ENCODE measurements at places on chromosomes 1 and 21.

- no peak for DNase-seq
These were observed 4.3 kb upstream of the NR1I3 start for GRCh38 chr1:161242313-161242712.

DNA sequence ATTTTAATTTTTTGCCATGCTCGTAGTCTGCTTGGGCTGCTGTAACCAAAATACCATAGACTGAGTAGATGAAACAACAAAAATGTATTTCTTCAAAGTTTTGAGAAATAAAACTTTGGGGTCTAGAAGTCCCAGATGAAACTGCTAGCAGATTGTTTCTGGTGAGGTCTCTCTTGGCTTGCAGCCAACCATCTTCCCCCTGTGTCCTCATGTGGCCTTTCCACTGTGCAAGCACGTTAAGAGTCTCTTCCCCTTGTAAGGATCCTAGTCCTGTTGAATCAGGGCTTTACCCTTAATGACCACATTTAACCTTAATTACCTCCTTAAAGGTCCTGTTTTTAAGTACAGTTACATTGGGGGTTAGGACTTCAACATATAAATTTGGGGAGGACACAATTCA lies 86.6 kb downstream of the PTBP2 start:
- DNase-seq = no peak

- DNase-seq = no peak
These were observed 59.5 kb upstream of the RGS2 start for GRCh38 chr1:192749349-192749748.

DNA sequence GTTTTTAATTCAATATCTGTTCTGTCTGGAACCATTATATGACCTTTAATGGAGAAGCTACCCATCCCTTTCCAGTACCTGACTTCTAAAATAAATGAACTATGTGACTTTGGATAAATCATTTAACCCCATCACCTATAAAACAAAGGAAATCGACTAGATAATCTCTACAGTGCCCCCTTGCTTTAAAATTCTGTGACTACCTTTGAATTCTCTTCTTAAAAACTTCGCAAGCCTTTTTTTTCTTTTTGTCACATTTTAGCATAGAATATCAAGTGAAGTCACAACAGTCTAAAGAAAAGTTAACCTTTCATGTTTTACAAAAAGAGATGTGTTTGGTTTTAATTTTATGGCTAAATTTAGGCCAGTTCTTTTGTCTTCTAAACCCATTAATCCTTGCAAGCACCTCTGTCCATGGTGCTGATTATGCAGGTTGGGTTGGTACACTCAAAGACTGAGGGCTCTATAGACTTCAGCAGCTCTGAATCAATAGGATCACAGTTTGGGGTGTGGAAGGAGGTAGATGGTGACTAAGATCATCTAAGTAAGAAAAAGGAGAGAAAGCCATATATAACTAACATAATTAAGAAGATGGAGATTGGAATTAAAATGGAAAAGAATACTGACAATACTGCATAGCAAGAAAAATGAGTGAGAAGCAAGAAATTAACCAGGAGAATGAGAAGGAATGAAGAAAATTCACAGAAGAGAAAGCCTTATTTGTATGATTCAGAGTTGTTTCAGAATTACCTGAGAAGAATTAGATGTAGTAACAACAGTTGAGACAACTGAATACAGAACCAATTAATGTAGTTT lies 59.2 kb downstream of the TBX15 start:
- no peak for DNase-seq

- DNase-seq = no peak
These were observed 18.3 kb downstream of the SPATA21 start for GRCh38 chr1:16418823-16419425.

- DNase-seq = no peak
These were observed 51.9 kb downstream of the DIPK1A start for GRCh38 chr1:92909321-92909720.

DNA sequence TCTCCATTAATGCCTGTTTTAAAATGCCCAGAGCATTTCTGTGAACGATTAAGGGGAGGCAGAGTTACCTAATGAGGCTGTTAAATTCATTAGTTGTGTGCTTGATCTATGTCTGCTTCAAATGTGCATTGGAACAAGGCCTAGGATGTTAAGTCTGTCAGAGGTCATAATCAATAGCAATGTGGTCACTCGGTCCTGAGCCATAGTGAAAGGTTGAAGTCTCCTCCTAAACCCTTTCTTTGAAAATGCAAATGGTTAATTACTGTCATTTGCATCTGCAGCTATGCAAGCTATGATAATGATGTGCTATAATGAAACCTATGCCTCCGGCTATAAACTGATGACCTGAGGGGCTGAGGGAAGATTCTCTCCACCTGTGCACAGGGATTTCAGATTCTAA lies 114.2 kb upstream of the NR5A2 start:
- DNase-seq = no peak

- no peak for DNase-seq
These were observed 898 bp downstream of the C1orf174 start for GRCh38 chr1:3898994-3899753.

DNA sequence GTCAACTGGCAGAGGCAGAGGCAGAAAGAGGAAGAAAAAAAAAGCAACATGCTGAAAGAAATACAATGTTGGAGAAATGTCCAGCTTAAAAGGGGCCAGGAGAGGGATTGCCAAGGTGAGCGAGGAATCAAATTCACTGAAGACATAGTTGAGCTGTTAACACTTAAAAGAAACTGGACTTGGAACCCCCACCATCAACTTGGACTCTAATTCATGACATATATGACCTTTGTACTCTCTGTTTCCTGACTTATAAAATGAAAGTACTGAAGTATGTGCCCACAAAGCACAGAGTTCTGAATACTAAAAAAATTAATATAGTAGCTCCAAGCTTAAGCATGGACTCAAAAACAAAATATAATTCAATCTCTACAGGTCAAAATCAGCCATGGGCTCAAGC lies 16.1 kb downstream of the PRR9 start:
- no peak for DNase-seq

DNA sequence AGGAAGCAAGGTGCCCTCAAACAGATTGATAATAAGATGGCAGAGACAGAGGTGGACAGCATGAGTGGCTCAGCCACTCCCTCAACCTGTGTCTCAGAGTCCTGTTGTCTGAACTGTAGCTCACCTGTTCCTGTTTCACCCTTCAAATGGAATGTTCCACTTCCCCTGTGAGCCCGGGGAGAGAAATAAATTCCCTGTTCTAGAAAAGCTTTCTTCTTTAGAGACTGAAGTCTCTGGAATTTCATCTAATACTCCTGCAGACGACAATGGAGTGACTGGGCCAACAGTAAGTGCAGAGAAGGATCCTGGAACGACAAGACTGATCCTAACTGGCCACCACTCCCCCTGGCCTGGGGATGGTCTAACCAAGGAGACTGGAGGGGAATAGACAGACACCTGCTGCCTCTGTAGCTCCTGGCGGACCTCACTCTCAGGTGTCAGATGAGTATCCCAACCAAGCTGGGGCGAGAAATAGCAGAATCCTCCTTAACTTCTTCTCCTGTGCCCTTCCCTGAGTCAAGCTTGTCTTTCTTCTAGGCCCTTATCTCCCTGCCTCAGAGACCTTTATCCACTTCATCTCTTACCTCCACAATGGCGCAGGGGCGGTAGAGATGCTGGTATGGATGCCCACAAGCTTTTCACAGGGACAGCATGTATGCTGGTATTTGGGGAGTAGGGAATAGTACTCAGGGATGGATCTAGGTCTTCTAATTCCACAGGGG lies 45.4 kb downstream of the PLEKHA6 start:
- no peak for DNase-seq

DNA sequence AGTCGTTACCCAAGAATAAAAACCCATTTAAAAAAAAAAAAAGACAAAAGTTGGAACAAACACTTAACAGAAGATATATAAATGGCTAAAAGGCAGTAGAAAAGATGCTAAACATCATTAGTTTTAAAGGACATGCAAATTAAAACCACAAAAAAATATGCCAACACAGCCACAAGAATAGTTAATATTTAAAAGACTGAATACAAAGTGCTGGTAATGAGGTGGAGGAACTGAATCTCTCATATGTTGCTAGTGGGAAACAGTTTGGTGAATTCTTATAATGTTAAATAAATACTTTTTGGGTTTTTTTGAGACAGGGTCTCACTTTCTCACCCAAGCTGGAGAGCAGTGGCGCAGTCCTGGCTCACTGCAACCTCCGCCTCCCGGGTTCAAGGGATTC lies 10.0 kb downstream of the LRRC40 start:
- no peak for DNase-seq

- peak; percentile 48 for DNase-seq
These were observed 2.6 kb downstream of the PTTG1IP start for GRCh38 chr21:44870748-44871495.

GRCh38 chr1:39639305-39640130 lies at the start of gene HEYL:
Gene HEYL, minus strand, starts transcription at chr1:39639643. Its CDS starts 18 bp downstream, at chr1:39639625.
- DNase-seq = no peak

DNA sequence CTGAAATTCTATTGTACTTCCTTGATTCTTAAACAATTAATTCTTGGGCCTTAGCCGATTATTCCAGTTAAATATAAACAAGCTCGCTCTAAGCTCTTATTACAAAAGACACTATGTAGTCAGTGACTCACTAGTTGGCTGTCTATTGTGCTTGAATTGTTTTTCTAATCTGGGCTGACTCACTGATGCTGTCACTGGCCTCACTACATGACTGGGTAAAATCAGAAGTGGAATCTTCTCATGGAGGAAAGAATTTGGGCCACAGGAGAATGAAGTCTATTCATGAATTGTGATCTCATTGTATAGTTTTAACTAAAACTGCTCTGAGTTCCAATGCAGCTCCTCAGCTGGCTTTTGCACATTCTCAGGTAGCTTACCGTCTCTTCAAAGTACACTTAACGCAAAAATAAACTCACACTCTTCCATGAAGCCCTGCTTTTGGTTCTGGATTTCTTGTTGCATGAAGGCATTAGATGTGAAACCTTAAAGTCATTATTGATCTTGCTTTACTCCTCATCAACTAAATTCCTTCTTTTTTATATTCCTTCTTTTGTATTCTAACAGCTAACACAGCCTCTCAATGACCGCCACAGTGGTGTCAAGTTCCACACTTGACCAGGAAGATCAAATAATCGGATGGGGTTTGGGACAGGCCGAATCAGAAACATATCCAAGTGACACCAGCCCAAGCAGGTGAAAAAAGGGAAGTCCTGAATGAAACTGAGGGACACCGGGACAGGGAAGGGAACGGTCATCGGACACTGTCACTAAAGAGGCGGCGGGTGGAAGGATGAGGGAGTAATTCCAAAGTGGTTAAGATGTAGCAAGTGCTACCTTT lies 80.9 kb upstream of the LBR start:
- DNase-seq = no peak

- DNase-seq = no peak
These were observed 78.2 kb upstream of the SDC3 start for GRCh38 chr1:30986755-30987154.

- DNase-seq = no peak
These were observed 2.4 kb downstream of the TP73 start for GRCh38 chr1:3654549-3655281.

DNA sequence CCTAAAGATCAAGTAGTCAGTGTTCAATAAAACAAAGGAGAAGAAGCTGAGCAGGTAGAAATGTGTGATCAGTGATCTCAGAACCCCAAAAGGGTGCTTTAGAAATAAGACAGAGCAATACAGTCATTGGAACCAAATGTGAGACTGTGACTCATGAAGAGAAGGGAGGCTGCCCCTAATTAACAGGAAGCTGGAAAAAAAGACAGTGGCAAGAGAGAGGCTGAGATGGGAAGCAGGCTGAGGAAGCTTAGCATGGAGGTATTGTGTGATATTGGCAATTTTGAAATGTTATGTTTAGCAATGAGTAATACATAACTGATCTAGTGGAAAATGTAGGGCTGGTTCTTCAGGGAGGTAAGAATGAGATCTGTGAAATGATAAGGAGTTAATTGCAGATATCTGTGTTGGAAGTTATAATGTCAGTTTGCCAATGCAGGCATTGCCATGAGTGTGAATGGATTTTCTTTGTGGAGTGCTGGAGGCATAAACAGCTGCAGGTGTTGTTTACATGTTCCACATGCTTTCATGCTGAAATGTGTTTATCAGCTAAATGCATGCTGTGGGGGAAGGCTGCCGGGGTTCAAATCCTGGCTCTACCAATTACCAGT lies 90.6 kb upstream of the CACNA1E start:
- no peak for DNase-seq

GRCh38 chr1:222124602-222125001 lies 382.7 kb upstream of the DUSP10 start:
- DNase-seq = no peak

DNA sequence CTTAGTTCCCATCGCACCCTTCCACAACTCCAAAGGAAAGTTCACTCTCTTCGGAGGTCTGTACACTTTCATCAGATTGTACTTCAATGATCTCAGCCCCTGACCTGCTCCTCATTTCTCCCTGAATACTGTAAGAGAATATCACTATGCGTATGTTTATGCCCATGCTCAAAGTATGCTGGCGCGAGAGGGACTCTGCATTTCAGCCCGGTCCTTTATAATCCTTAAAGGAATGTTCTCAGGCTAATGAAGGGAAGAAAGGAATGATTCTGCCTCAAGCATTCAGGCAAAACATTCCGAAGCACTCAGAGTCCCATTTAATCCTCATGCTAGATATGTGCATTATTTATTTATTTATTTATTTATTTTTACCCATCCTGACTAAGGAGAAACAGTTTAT lies 76.8 kb downstream of the PLD5 start:
- no peak for DNase-seq

GRCh38 chr1:40684669-40685068 lies 6.8 kb upstream of the NFYC start:
- no peak for DNase-seq

- peak; percentile 17 for DNase-seq
These were observed 7.4 kb downstream of the WDR77 start for GRCh38 chr1:111441573-111442192.

GRCh38 chr21:16777041-16777720 lies 735.7 kb upstream of the CXADR start:
- DNase-seq = no peak

GRCh38 chr1:1891349-1892078 lies 627 bp upstream of the GNB1 start:
- no peak for DNase-seq

DNA sequence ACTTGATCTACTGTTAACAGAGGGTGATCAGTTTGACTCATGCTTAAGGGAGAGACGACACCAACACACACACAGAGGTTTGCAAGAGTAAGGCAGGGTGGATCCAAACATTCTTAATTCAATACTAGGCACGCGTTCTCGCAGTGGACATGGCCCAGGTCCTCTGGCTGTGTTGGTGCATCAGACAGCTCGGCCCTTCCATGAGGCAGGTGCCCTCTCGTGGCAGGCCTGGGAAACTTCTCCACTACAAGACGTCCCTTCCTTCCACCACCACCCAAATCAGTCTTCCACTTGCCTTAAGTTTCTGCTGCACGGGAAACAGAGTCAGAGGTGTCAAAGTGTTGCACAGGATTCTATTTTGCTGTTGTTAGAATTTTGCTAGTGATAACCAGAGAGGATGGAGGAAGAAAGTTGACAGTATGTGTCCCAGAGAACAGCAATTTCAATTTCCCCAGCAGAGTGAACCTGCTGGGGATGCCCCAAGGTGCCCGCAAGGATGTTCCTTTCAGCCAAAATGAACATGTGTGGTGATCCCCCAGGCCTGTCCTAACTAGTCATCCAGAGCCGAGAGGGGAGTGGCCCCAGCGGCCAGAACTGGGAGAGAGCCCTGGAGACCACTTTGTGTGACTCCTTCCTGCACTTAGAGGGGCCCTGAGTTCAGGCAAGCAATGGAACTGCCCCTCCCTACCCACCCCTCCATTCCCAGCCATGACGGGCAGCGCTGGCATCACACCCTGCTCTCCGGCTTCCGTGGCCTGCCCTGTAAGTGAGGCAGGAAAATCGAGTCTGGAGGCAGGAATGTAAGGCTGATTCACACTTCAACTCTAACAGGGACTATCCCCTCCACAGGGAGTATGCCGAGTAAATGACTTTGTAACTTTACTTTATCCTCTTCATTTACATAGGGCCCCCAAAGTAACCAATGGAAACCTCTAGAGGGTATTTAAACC lies 34.8 kb downstream of the MX1 start:
- no peak for DNase-seq
